Cerebellum (tissue), 4 donors: ENCODE measurements at places on chromosomes 2 and 18.
A peak's percentile ranks its signal among the peaks of the same experiment; 100 is the strongest.

- no peak for DNase-seq
Observed at GRCh38 chr2:7896940-7897487, 784.8 kb upstream of the ID2 start.

GRCh38 chr18:48186131-48186766 is 222.9 kb downstream of the ZBTB7C start:
- no peak for DNase-seq

GRCh38 chr2:17804358-17804757 is 11.9 kb upstream of the MSGN1 start:
- DNase-seq, result no peak

GRCh38 chr2:139020287-139020686 is 240.1 kb upstream of the NXPH2 start:
- no peak for DNase-seq

DNA sequence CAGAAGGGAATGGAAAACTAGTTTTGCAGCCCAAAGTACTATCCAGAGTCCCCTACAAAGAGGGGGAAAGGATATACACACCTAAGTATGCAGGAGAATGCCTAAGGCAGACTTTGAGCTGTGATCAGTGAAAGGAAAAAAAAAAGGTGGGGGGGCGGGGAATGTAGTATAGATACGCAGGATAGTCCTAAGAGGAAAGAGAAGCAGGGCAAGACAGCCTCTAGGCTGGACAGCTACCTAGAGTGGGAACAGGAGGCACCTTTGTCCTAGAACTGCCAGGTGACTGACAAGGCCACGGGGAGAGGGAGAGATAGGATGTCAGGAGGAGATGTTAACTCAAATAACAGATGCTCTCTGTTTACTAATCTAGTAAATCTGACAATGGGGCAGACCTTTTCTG is 6.0 kb downstream of the REEP1 start:
- no peak for DNase-seq

DNA sequence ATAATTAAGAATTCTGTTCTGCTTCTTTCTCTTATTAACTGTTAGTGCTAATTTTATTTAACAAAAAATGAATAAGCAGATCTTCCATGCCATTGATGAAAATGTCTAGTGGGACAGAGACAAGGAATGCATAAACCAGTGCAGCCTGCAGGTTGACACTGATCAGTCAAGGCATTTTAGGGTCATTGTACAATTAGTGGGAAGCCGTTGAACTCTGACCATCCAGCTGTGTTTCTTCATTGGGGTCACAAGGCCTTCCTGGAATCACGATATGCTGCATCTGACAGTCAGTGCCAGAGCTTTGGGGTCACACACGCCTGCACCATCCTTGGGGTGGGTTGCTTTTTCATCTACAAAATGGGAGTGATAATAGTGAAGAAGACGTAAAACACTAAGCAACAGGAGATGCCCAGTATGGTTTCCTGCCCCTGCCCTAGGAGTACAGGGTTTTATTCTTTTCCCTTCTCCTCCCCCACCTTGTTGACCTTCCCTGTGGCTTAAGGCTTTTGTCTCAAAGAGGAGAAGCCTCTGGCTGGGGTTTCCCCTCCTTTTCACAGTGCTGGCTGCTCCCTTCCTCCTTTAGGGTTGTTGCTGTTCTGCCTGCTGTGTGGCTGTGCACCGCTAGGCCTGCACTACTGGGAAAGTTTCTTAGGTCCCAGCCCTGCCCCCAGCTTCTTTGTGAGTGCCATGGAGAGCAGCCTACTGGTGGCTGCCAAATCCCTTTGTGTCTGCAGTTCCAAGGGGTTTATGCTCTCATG is 245.6 kb downstream of the TPGS2 start:
- DNase-seq, result no peak

GRCh38 chr18:46856973-46857372 is 60.3 kb downstream of the PIAS2 start:
- peak; percentile 40 for DNase-seq

DNA sequence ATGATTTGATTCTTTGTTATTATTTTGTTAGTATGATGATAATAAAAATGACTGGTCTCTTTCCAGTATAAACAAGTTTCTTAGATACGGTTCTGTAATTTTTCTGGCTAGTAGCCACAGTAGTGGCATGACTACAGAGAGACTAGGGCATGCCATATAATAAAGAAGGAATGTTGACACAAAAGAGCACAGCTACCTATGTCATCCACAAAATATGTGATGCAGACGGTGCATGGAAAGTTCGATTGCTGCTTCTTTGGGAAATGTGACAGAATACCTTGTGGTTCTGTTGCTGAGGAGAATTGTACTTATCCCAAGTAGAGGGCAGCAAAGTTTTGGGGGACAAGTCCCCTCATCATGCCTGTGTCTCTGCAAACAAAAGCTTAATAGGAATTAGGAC is 26.1 kb upstream of the SETBP1 start:
- no peak for DNase-seq

GRCh38 chr2:98692090-98693054 is 38.6 kb downstream of the MGAT4A start:
- no peak for DNase-seq

DNA sequence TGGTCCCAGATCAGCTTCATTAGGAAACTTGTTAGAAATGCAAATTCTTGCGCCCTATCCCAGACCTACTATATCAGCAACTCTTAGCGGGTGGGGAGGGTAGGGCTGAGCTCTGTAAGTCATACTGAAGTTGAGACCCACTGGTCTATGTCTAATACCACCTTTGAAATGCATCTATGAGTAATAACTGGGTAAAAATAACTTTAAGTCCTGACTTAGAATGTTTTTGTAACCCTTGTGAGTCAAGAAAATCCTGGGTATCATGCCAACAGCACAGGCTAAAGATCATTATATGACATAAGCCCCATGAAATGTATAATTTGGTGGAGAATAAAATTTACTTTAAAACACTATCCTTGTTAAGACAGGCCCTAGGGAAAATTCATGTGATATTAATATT is 41.4 kb downstream of the PRKD3 start:
- DNase-seq, result no peak

DNA sequence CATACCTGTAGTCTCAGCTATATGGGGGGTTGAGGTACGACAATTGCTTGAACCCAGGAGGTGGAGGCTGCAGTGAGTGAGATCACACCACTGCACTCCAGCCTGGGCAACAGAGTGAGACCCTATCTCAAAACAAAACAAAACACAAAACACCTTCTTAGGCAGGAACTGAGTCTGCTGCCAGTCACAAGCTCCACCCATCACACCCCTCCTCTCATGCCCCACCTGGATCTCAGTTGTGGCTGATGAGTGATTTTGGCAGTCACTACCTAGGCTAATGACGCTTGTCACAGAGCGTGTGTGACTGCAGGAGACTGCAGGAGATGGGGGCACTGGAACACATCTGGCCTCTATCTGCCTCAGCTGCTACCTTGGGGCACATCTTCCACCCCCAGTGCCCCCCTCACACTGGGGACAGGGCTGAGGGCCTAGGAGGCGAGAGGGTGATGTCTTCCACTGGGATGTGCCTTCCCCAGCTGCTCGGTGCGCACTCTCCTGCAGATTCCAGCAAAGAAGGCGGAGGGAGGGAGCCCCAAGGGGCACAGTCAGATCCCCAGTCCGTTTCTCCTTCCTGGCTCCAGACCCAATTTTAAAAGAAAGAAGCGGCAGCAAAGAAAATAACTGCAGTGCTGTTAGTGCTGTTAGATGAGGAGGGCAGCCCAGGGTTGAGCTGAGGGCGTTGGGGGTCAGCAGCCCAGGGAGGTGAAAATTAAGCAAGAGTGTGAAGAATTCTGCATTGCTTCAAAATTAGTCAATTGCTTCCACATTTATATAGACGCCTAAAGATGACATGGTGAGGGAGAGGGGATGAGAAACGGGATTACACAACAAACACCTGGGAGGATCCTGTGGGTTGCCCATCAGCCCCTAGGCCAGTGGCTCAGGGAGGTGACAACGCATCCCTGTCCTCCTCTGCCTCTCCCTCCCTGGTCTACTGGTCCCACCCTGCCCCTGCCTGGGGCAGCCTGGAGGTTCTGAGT is 143.6 kb upstream of the HAAO start:
- DNase-seq, result no peak

DNA sequence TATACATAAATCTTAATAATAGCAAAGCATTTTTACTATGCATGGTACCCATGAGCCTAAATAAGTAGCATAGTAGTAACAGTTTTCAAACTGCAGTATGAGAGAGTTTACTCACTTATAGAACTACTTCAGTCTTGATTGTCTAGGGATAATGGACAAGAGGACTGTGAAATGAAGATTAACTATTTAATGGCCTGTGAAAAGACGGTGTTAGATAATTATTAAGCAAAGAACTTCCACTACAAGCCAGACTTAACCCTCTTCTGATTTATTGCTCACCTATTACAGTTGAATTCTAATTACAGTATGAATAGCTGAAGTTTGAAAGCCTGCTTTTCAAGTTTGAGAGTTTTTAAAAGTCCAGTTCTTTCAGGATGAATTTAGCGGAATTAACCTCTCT is 18.9 kb downstream of the PIK3C3 start:
- no peak for DNase-seq

DNA sequence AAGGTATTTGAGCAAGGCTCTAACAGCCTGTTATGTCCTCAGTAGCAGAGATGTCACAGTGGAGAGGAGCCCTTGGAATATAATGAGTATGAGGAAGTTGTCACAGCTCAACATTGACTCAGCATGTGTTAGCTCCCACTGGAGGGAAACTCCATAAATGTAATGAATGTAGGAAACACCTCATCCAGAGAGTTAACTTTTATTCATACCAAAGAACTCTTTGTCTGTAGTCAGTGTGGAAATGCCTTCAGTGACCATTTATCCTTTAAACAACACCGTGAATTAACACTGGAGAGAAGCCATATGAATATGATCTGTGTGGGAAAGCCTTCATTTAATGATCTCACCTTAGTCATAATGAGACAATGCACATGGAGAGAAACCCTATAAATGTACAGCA is 59.7 kb downstream of the CYP1B1 start:
- no peak for DNase-seq

- DNase-seq, result no peak
Observed at GRCh38 chr18:74277296-74277695, 14.5 kb downstream of the CYB5A start.

DNA sequence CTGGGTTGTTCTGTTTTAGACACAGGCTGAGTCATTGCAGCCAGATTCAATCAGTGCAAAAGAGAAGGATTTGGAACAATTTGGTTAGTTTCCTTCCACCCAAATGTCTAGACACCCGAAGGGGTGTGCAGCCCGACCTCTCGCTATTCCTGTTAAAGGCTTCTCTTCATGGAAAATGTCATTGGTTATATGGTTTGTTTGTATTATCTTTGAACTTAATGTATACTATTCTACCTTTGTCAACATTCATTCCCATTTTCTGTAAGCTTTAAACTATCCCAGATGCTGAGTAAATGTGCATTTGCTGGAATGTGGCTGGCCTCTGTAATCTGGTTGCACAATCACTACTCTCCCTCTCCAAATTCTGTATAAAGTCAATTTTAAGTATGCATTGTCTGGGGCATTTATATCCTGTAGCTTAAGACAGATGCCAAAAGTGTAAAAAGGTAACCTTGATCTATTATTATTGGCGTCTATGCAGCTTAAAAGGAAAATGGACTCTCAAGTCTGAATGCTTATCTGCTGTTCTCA is 80.4 kb upstream of the RND3 start:
- no peak for DNase-seq

GRCh38 chr2:70941701-70942100 is 6.0 kb downstream of the ATP6V1B1 start:
- no peak for DNase-seq

GRCh38 chr2:127508631-127509034 is 17.7 kb downstream of the IWS1 start:
- DNase-seq, result peak; percentile 37

- peak; percentile 58 for DNase-seq
Observed at GRCh38 chr2:240351826-240352426, 83.5 kb upstream of the GPC1 start.

- DNase-seq, result no peak
Observed at GRCh38 chr2:152505495-152505906, 170.5 kb downstream of the FMNL2 start.

GRCh38 chr2:8983571-8983970 is 19.9 kb downstream of the MBOAT2 start:
- DNase-seq, result no peak

GRCh38 chr2:172974762-172975161 is 100.9 kb upstream of the MAP3K20 start:
- no peak for DNase-seq

- DNase-seq, result peak; percentile 91
Observed at GRCh38 chr18:61896757-61897156, 4.0 kb upstream of the RNF152 start.

GRCh38 chr18:10374636-10375293 is 79.7 kb upstream of the APCDD1 start:
- no peak for DNase-seq

GRCh38 chr2:31238906-31239592 is 5.1 kb downstream of the EHD3 start:
- DNase-seq, result no peak

DNA sequence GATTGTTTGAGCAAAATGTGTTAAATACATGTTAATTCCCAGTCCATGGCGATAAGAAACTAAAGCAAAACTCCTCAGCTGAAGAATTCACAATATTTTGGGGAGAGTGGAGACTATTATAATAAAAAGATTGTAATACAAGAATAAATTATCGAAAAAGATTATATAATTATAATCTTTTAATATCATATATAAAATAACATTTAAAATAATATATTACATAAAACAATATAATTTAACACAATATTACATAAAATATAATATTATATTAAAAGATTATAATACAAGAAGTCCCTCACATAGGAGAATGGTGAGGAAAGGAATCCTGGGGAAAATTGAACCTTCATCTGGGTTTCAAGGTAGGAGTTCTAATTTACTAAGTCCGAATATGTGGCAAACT is 33.1 kb downstream of the NETO1 start:
- DNase-seq, result no peak

DNA sequence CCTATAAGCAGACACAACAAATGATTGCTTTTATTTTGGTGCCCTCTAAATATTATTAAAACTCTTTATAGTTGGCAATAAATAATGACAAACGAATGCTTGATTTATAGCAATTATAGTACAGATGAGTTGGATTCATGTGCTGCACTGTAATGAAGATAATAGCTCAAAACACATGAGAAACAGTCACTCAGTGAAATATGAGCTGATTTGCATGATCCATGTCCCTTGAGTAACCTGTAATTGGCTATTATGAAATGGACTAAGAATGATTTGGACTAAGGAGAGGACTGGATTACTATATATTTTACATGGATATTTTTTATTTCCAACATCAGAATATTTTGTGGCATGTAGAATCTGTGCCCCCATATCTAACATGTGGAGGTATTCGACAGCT is 365.6 kb upstream of the UBE2E3 start:
- DNase-seq, result no peak

- peak; percentile 54 for DNase-seq
Observed at GRCh38 chr2:172931918-172932520, 143.6 kb upstream of the MAP3K20 start.
